ENCODE measurements at places on chromosomes 16 and 17. TPM values are rescaled to one million over a fixed set of nuclear protein-coding genes. Genes with fewer than 3 reads are reported as not detected.

DYNLL2 gene
- total RNA-seq, result 24.9 TPM

- DNase-seq, result peak; percentile 37
Measured at GRCh38 chr17:5557485-5557884, 26.8 kb downstream of the NLRP1 start.

DNA sequence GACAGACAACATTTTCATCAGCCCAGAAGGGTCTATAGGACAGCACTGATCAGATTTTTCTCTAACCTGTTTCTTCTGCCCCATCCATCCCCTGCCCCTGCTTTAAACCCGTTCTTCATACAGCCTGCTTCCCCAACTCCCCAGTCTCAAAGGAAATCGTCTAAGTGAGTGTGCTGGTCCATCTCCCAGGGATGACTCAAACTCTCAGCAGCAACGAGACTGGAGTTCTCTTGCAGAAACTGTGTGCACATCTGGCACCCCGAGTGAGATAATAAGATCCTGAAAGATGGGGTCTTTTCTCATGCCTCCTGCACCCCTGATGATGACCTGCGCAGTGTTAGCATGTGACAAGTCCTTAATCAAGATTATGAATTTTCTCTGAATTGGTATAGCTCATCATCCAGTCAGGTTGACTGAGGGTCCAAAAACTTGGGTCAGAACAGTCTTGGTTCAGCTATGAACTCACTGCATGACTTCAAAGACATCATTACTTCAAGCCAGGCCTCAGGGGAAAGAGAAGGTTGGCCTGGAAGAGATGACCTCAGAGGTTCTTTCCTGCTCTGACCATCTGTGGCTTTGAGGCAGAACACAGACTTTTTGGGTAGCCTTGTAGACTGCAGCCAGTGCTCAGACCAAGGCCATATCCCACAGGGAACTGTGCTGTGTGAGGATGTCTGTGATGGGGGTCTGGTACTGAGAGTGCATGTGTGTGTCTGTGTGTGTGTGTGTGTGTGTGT, 117.9 kb downstream of the SPACA3 start:
- no peak for DNase-seq

- DNase-seq, result peak; percentile 98
Measured at GRCh38 chr17:44587339-44587738, 30.1 kb downstream of the FZD2 start.

- DNase-seq, result no peak
Measured at GRCh38 chr17:50566886-50567285, 6.4 kb downstream of the CACNA1G start.

Data from astrocyte (in vitro differentiated cells and primary cell).